ENCODE measurements at places on chromosomes 5 and 9. TPM values are rescaled to one million over a fixed set of nuclear protein-coding genes. Genes with fewer than 3 reads are reported as not detected.

The ARAP3 gene
- 9.1 TPM for total RNA-seq

The PRDM9 gene
- not detected for total RNA-seq

The FER gene
- 94.2 TPM for total RNA-seq

The HAND1 gene
- not detected for total RNA-seq

The SMIM3 gene
- 1.3 TPM for total RNA-seq

The CCT5 gene
- 232 TPM for total RNA-seq

The TMOD1 gene
- total RNA-seq: 42.6 TPM

The ANKRD34B gene
- total RNA-seq: 0.31 TPM

The SPINK7 gene
- not detected for total RNA-seq

The PLAC8L1 gene
- not detected for total RNA-seq

The UNC5A gene
- 11.6 TPM for total RNA-seq

The ADGRD2 gene
- not detected for total RNA-seq

The CYLC2 gene
- not detected for total RNA-seq

The SUB1 gene
- 198 TPM for total RNA-seq

The TRPM6 gene
- total RNA-seq: 2.5 TPM

The SPATA31A5 gene
- total RNA-seq: not detected

The HDAC3 gene
- 81.7 TPM for total RNA-seq

All from parietal lobe (tissue), 2 donors.